ENCODE measurements at places on chromosomes 3 and 15.

DNA sequence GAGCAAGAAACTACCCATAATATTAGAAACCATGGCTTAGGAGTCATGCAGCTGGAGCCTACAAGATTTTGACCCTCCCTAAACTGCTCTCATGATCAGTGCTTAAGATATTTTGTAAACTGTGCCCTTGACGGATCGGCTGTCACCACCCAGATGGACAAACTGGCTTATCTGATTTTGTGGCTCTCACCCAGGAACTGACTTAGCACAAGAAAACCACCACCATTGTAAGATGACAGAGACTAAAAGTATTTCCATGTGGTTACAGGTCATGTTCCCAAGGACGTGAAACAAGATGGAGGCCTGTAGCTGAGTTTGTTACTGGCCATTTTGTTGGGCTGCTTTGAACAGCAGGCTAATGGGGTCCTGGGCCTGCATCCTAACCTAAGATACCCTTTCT, 940.9 kb downstream of the OTOL1 start:
- DNase-seq, result no peak

- no peak for DNase-seq
Observed at GRCh38 chr3:66583424-66584040, 82.7 kb upstream of the LRIG1 start.

GRCh38 chr3:64056606-64057180, 33.4 kb upstream of the PSMD6 start:
- DNase-seq, result no peak

DNA sequence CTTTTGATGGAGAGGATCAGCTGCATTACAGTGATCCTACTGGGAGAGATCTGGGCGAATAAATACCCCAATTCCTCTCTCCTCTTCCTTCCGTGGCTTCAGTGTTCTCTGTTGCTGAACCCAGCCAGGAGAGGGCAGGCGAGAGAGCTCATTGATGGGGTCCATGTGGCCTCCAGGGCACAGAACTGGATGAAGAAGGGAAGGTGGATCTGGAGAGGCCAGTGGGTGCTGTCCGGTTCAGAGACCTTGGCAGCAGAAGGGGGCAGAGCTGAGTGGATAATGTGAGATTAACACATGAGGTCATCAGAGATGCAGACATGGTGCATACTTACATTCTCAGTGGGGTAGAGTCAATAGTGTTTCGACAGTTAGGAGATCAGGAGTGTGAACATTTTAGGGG, 193.6 kb downstream of the CLSTN2 start:
- DNase-seq, result no peak

GRCh38 chr3:181839039-181839915, 127.6 kb downstream of the SOX2 start:
- DNase-seq, result no peak

GRCh38 chr3:105774444-105775180, 94.2 kb downstream of the CBLB start:
- DNase-seq, result no peak

- DNase-seq, result no peak
Observed at GRCh38 chr15:70491201-70491621, 272.1 kb downstream of the UACA start.

DNA sequence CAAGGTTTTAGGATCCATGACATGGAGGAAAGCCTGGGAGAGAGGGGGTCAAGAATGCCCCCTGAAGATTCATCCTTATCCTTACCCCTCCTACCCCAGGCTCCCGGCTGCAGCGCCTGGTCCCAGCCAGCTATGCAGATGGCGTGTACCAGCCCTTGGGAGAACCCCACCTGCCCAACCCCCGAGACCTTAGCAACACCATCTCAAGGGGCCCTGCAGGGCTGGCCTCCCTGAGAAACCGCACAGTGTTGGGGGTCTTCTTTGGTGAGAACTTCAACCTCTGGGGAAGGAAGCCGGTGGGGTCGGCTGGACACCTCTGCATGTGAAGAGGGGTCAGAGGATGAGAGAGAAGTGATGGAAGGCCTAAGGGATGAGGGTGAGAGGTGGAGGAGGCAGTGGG, 4.3 kb downstream of the DUOX1 start:
- DNase-seq, result no peak

GRCh38 chr3:33885496-33885895, 87.1 kb downstream of the PDCD6IP start:
- DNase-seq, result no peak

GRCh38 chr3:134066158-134066541, 36.4 kb upstream of the SLCO2A1 start:
- no peak for DNase-seq

- DNase-seq, result no peak
Observed at GRCh38 chr3:97848779-97849178, 27.0 kb downstream of the CRYBG3 start.
